ENCODE measurements at places on chromosomes 11 and 22. TPM values are rescaled to one million over a fixed set of nuclear protein-coding genes. Genes with fewer than 3 reads are reported as not detected.

DNA sequence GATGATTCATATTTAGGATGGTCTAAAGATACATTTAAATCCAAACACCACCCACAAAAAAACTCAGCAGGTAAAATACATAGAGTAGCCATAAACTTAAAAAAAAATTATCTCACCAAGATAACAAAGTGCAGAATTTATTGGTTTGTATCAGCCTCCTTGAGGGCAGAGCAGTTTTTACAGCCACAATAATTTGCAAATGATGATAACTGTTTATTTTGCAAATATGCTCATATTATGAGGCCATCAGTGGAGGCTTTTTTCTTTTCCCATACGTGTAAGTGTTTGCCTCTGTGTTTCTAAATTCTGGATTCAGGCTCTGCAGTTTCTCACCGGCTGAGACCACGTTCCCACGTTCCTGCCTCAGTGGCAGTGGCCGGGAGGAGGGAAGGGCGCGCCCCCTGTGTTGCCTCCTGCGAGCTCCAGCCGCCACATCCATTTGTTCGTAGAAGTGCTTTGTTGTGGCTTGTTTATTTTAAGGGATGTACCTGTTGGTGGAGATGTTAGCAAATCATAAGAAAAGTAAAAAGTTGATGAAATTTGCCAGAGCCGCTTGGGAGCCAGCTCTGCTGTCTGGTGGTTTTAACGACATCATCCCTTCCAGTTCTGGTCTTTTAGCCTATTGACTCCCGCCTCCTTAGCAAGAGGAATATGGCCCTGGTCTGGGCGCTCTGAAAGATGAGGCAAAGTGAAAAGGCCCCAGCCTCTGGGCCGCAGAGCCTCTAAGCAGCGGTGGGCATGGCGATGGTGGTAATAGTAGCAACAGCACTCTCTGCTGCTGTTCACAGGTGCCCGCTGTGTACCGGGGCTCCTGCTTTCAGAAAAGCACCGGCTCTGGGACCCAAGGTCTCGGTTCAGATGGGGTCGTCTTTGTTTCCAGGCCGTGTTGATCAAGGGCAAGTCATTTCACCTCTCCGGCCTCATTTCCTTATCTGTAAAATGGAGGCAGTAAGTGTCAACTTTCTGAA lies 66.7 kb upstream of the PPARA start:
- H3K4me1 ChIP-seq: peaks cover 70% of the 10 kb centered on the region
- H3K27ac ChIP-seq: peak overlapping the region; percentile 97
- no peaks in the 10 kb centered on the region for H3K36me3 ChIP-seq
- H3K27me3 ChIP-seq: no peaks in the 10 kb centered on the region

- no peak overlapping the region for H3K4me3 ChIP-seq
- H3K27me3 ChIP-seq: no peaks in the 10 kb centered on the region
- H3K36me3 ChIP-seq: no peaks in the 10 kb centered on the region
- H3K4me1 ChIP-seq: no peaks in the 10 kb centered on the region
- H3K27ac ChIP-seq: no peak overlapping the region
- DNase-seq: no peak
Measured at GRCh38 chr11:32267679-32268187, 167.6 kb downstream of the WT1 start.

GRCh38 chr22:39301926-39302325 lies 17.5 kb downstream of the RPL3 start:
- peaks cover 9% of the 10 kb centered on the region for H3K4me1 ChIP-seq
- H3K27ac ChIP-seq: no peak overlapping the region
- no peak for DNase-seq
- H3K4me3 ChIP-seq: no peak overlapping the region
- no peaks in the 10 kb centered on the region for H3K36me3 ChIP-seq

DNA sequence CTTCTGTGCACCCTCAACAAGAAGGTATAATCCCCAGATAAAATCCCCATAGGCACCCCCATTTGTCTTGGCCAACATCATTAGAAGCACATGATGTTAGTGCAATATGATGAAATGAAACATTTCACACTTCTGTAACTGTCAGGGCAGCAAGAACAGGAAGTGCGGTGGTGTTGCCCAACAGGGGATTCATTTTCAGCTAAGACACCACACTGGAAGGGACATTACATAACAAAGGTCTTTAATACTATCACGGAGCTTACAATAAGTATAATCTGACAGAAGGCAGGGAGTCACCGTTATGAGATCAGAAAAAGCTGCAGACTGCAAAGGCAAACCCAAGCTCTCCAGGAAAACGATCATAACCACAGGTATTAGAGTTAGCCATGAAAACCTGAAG lies 2.0 kb downstream of the OR52W1 start:
- no peak for DNase-seq
- no peaks in the 10 kb centered on the region for H3K27me3 ChIP-seq
- no peak overlapping the region for H3K4me3 ChIP-seq
- H3K4me1 ChIP-seq: no peaks in the 10 kb centered on the region
- H3K27ac ChIP-seq: no peak overlapping the region

DNA sequence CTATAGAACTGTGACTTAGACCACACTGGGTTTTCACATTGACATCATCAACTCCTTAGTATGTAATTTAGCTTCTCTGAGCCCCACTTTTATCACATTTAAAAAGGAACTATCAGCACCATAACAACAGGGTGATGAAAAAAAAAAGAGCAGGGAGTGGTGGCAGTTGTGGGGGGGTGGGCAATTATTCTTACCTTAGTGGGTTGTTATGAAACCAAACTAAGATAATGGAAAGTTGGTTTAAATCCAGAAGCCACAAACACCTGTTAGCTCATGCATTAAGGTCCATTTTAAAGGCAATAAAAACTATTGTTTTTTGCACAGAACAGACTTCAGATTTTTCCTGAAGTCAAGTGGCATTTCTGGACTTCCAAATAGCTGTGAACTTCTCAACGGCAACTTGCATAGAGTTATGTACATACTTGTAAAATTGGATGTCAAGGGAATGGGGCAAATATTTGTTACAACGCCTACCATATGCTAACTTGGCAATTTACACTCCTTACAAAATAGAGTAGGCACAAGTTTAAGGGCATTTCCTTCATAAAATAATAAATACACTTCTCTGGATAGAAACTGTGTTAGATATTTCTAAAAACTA lies 793.6 kb downstream of the DLG2 start:
- no peaks in the 10 kb centered on the region for H3K36me3 ChIP-seq
- no peak overlapping the region for H3K27ac ChIP-seq

DNA sequence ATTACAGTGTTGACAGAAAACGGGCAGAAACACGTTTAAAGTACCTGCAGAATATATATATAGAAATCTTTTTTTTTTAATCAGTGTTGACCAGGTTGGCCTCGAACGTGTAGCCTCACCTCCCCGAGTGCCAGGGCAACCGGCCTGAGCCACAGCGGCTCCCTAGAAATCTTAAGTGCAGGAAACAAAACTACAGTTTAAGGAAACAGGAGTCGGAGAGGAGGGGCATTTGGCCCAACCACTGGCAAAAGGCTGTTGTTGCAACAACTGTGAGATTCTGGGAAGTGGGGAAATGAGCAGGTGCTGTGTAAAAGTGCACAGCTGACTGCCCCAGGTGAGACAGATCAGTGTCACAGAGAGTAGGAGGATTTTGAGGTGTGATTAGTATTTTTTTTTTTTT lies 3.7 kb downstream of the YWHAH start:
- no peak overlapping the region for H3K27ac ChIP-seq
- H3K4me1 ChIP-seq: peaks cover 42% of the 10 kb centered on the region
- H3K36me3 ChIP-seq: no peaks in the 10 kb centered on the region
- DNase-seq: peak; percentile 50

DNA sequence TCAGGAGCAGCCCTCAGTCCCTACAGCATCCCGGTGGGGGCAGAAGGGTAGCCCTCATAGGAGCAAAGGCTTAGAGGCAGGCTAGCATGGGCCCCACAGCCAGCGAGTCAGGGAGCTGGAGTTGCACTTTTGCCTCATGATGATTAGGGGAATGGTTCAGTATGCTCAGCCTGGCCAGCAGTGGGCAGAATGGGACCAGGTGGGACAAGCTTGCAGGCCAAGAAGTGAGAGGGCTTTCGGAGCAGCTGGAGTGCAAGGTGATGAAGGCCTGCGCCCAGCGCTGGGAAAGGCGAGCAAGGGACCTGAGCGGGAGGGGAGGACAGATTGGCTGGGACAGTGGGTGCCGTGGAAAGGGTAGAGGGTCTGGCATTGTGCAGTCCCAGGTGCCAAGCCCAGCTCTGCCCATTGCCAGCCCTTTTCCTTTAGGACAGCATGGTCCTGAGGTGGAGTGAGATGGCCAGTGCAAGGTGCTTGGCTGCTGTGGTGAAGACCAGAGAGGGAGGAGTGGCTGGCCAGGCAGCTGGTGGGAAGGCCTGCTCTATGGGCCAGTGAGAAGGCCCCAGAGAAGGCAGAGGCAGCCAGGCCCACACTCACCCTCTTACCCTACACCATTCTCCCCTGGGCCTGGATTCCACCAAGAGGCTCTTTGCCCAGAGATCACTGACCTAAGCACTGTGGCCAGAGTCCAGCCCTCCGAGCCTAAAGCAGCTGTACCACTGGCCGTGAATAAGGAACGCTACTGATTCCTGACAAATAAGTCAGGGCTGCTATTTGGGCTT lies 47.9 kb upstream of the SUSD2 start:
- no peaks in the 10 kb centered on the region for H3K27me3 ChIP-seq
- no peak overlapping the region for H3K4me3 ChIP-seq
- no peaks in the 10 kb centered on the region for H3K4me1 ChIP-seq
- H3K36me3 ChIP-seq: no peaks in the 10 kb centered on the region
- no peak for DNase-seq

DNA sequence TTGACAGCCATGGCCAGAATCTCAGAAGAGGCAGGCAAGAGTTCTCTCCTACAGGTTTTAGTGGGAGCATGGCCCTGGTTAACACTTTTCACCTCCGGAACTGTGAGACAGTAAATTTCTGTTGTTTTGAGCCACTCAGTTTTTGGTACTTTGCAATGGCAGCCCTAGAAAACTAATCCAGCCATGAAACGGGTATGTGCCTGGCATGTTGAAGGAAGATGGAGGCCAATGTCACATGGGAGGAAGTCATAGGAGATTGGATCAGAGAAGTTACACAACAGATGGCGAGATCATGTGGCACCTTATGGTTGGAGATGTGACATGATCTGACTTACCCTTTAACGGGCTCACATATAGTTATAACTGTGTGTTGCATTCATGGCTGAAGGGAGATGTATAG lies 63.2 kb upstream of the EED start:
- no peaks in the 10 kb centered on the region for H3K4me1 ChIP-seq
- no peaks in the 10 kb centered on the region for H3K27me3 ChIP-seq
- H3K4me3 ChIP-seq: no peak overlapping the region
- H3K36me3 ChIP-seq: no peaks in the 10 kb centered on the region

DNA sequence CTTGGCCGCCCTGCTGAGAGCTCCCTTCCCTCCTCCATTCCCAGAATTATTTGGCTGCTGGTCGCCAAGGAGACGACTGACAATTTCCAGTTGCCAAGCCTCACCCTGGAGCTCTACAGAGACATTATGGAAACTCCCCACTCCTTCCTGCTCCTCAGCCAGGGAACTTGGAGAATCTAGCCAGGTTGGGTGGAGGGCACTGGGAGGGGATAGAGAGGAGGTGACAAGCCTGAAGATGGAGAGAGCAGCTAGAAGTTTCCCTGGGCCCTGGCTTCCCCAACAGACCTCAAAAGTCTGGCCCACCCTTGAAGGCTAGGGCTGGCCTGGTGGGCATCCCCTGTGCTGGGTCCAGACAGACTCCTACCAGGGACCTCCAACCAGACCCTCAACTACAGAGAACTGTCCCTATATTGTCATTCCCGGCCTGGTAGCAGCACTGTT lies 6.7 kb upstream of the VSIG10L2 start:
- H3K27ac ChIP-seq: no peak overlapping the region
- no peak overlapping the region for H3K4me3 ChIP-seq
- no peak for DNase-seq
- no peaks in the 10 kb centered on the region for H3K27me3 ChIP-seq
- no peaks in the 10 kb centered on the region for H3K36me3 ChIP-seq

GRCh38 chr11:108576523-108576922 lies 17.0 kb downstream of the EXPH5 start:
- H3K4me3 ChIP-seq: no peak overlapping the region
- DNase-seq: no peak
- H3K27me3 ChIP-seq: no peaks in the 10 kb centered on the region
- H3K27ac ChIP-seq: no peak overlapping the region
- H3K4me1 ChIP-seq: no peaks in the 10 kb centered on the region

DNA sequence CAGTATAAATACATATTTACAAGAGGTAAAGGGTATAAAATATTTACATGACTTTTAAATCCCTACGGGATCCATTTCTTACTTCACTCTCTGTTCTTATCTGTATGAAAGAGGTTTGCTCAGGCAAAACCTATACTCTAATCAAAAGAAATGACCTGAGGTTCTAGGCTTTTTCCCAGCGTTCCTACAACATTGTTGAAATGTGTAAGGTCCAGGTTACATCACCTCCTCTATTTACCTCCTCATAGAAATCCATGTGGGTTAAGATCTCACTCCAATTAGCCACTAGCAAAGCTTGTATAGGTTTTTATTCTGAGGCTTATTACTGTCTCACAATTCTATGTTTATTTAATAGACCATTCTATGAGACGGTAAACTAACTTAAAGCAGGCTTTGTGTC lies 12.0 kb upstream of the OR51L1 start:
- no peak for DNase-seq
- H3K4me1 ChIP-seq: no peaks in the 10 kb centered on the region
- no peaks in the 10 kb centered on the region for H3K27me3 ChIP-seq

GRCh38 chr11:46846510-46846830 lies 390 bp upstream of the CKAP5 start:
- H3K4me1 ChIP-seq: peaks cover 14% of the 10 kb centered on the region
- H3K27me3 ChIP-seq: no peaks in the 10 kb centered on the region
- peak overlapping the region; percentile 72 for H3K4me3 ChIP-seq
- DNase-seq: no peak
- H3K36me3 ChIP-seq: no peaks in the 10 kb centered on the region

- H3K27me3 ChIP-seq: no peaks in the 10 kb centered on the region
- H3K36me3 ChIP-seq: no peaks in the 10 kb centered on the region
- no peak overlapping the region for H3K4me3 ChIP-seq
- DNase-seq: no peak
- H3K27ac ChIP-seq: no peak overlapping the region
Measured at GRCh38 chr22:24519496-24519895, 24.4 kb downstream of the UPB1 start.

- DNase-seq: no peak
- H3K4me3 ChIP-seq: no peak overlapping the region
- no peaks in the 10 kb centered on the region for H3K4me1 ChIP-seq
- no peak overlapping the region for H3K27ac ChIP-seq
- no peaks in the 10 kb centered on the region for H3K27me3 ChIP-seq
Measured at GRCh38 chr22:44419429-44419828, 78.6 kb downstream of the RTL6 start.

The RIN1 gene
- total RNA-seq: 4.9 TPM

The RTN4R gene
- total RNA-seq: 2.2 TPM

The APIP gene
- total RNA-seq: 13.5 TPM

The NRXN2 gene
- 0.69 TPM for total RNA-seq

The NUP160 gene
- 13.0 TPM for total RNA-seq

The TMEM45B gene
- 3.1 TPM for total RNA-seq

The ELMOD1 gene
- total RNA-seq: not detected
